ENCODE measurements at places on chromosomes 1 and 21.

GRCh38 chr1:20212685-20213331 is 26.5 kb upstream of the PLA2G2C start:
- DNase-seq: peak; percentile 61

DNA sequence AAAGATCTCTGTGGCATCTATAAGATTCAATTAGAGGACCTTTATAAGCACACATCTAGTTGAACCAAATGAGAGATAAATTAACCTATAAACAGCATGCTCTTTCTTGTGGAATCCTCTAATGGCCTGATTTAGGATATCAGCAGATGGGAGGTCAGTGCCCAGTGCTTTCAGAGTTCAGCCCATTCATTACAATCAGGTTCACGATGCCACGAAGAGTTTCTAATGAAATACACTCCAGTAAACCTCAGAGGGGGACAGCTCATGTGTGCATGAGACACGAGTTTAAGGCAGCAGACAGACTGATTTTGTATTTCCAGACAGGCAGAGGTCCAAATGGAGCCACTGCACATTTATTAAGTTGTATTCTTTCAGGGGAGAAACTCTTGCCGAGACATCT is 544.4 kb upstream of the PKN2 start:
- DNase-seq: no peak

- no peak for DNase-seq
Observed at GRCh38 chr1:145785547-145785946, 38.3 kb downstream of the RNF115 start.

DNA sequence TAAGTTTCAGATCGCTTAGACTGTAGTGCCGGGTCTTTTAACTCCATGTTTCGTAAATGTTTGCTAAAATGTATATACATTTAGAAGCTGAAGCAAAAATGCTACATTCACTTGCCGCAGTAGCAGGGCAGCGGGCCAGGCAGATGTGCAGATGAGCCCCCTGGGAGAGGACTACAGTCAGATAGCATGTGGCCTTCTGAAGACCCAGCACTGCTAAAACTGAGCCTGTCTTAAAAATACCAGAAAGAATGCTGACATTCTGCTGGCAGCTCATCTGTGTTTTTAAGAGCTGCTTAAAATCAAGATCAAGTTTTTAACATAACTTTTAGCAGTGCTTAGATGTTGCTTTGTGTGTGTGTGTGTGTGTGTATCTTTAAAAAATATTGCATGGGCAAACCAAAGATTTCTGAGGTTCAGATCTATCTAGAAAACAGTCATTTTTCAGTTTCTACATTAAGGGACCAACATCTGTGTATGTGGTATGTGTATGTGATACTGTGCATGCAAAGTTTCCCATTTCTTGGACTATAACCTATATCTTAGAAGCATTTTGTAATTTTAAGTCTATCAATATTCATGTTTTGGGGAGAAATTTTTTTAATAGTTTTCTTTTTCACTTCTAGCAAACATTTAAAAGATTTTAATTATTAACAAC is 31.7 kb downstream of the CHRM3 start:
- no peak for DNase-seq

DNA sequence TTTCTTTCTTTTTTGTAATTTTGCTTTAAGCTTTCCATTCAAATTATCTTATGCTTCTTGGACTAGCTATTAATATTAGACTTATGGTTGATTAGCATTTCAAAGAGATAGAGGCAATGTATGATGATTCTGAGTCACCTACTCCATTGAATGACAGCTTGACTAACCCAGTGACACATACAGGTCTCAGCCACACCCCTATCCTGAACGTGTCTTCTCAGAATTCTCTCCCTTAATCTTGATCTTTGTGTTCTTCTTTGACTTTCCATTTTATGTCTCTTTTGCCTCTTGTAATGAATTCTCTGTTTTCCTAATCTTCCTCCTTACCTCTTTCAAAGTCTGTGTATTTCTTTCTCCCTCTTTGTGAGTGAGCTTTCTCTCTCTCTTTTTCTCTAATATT is 241.1 kb downstream of the PDE4B start:
- DNase-seq: no peak

DNA sequence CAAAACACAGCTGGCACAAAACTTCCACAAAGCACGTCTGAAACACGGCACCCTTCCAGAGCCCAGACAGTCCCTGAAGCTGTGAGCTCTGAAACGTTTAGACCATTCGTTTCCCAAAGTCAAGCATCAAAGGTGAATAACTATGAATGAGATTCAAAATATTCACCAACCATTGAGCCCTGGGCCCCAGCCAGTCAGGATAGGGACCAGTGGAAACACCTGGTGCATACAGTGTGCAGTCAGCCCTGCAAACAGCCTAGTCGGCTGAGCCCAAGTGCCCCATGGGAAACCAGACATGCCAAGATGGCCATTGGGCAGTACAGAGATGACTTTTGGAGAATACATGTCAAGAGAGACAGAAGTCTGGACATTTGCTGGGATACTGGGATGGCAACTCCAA is 90.4 kb upstream of the EDN2 start:
- no peak for DNase-seq

- DNase-seq: no peak
Observed at GRCh38 chr1:52439976-52440375, 35.6 kb downstream of the PRPF38A start.

DNA sequence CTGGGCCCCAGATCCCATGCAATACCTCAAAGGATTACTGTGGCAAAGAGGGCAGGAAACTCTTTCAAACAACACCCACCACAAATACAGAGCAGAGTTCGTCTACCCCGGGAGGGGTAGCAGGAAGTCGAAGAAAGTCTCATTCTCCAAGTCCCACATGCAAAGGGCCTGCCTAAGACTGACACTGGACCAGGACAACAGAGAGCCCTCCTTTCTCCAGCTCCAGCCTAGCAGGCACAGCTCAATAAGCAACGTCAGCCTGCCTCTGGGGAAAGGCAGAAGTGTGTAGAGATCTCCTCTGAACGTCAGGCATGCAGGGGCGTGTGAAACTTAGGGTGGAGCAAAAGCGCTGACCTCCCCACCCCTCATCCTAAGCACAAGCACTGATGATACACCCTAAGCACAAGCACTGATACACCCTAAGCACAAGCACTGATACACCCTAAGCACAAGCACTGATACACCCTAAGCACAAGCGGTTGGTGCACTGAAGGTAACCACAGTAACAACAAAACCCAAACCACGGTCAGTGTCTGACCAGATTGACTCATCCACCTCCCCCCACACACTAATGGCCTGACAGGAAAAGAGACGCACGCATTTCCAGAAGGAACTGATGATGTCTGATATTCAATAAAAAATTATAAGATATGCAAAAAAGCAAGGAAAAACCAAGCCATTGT is 1.3 kb downstream of the KRTAP12-3 start:
- DNase-seq: no peak

DNA sequence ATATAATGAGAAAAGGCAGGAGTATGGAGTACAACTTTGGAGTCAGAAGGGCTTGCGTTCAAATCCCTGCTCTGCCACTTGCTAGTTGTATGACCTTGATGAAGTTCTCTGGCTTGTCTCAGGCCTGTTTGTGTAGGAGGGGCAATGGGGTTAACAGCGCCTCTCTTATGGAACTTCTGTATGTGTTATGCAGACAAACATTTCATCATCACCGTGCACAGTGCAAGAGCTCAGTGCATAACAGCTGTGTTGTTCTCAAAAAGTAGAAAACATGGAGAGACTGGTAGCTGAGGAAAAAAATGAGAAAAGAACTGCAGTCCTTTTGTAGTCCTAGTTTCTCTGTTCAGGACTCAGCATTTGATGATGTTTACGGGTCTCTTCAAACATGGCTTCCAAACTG is 10.4 kb upstream of the ZNF648 start:
- no peak for DNase-seq

- no peak for DNase-seq
Observed at GRCh38 chr1:7729761-7730160, 41.3 kb upstream of the VAMP3 start.

- DNase-seq: no peak
Observed at GRCh38 chr1:14292520-14292919, 306.0 kb upstream of the KAZN start.

- no peak for DNase-seq
Observed at GRCh38 chr1:210981490-210981889, 152.5 kb downstream of the KCNH1 start.

- DNase-seq: no peak
Observed at GRCh38 chr1:19066248-19066873, 109.9 kb upstream of the IFFO2 start.

DNA sequence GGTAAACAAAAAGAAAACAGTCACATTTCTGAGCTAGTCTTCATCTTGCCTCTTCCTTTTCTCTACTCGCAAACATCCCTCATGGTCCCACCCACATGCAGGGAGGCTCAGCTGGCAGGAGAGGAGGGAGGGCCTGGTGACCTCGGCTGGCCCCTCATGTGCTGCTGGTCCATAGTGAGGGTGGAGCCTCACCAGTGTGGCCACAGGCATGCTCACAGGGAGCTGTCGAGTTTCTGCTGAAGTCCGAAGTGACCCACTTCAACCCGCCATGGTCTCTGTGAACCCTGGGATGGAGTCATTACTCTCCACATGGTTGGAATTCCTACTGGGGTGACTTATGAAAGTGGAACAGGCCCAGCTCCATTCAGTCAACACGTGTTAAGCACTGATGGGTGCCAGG is 253.4 kb downstream of the RHOU start:
- DNase-seq: no peak

- no peak for DNase-seq
Observed at GRCh38 chr1:111361761-111362160, 65.8 kb downstream of the OVGP1 start.

GRCh38 chr1:63317817-63318152 is 4.6 kb upstream of the FOXD3 start:
- DNase-seq: no peak

DNA sequence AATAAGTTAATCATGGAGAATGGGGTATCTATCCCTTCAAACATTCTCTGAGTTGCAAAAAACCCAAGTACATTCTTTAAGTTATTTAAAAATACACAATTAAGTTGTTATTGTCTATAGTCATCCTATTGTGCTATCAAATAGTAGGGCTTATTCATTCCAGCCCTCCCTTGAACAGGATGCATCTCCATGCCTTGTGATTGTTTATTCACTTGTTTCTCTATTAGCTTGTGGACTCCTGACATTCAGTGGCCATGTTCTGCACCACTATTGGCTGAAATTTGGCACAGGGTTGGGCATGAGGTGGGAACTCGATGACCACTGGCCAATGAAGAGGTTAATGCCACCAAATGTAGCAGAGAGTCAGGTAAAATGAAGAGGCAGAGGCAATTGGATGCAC is 272.8 kb downstream of the TNR start:
- DNase-seq: no peak

DNA sequence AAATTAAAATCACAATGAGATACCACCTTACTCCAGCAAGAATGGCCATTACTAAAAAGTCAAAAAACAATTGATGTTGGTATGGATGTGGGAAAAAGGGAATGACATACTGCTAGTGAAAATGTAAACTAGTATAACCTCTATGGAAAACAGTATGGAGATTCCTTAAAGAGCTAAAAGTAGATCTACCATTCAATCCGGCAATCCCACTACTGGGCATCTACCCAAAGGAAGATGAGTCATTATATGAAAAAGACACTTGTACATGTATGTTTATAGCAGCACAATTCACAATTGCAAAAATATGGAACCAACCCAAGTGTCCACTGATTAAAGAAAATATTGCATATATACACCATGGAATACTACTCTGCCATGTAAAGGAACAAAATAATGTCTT is 37.2 kb downstream of the SUSD4 start:
- DNase-seq: no peak

DNA sequence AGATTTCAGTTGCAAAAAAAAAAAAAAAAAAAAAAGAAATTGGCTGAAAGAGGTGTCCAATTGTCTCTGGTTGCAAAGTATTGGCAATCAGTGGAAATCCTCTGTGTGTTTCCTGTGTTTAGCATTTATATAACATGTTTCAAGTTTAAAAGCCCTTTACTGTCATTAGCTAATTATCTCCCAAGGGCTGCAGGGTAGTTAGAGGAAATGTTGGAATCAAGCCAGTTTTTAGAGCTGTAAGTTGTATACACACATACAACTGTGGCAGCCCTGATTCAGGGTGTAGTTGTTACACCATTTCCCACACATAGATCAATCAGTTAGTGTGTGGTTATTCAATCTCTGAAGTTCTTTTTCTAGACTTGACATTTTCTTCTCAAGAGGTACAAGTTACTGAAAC is 8.9 kb upstream of the ZNF326 start:
- no peak for DNase-seq

DNA sequence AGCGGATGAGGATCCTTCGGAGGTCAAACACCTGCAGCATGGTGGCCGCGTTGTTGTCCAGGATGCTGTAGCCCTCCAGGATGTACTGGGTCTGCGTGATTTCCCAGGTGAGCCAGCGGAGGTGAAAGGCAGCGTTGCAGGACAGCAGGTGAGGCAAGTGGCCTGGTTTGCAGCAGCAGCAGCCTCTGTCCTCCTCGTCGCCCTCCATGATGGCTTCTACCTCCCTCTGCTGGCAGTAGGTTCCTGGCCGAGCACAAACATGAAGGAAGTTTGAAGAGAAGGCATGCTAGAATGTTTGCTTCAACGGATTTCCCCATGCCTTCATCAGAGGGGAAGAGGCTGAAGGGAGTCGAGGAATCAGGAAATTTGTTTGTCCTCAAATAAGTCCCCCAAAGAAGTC is 74.7 kb downstream of the NTPCR start:
- DNase-seq: peak; percentile 10

DNA sequence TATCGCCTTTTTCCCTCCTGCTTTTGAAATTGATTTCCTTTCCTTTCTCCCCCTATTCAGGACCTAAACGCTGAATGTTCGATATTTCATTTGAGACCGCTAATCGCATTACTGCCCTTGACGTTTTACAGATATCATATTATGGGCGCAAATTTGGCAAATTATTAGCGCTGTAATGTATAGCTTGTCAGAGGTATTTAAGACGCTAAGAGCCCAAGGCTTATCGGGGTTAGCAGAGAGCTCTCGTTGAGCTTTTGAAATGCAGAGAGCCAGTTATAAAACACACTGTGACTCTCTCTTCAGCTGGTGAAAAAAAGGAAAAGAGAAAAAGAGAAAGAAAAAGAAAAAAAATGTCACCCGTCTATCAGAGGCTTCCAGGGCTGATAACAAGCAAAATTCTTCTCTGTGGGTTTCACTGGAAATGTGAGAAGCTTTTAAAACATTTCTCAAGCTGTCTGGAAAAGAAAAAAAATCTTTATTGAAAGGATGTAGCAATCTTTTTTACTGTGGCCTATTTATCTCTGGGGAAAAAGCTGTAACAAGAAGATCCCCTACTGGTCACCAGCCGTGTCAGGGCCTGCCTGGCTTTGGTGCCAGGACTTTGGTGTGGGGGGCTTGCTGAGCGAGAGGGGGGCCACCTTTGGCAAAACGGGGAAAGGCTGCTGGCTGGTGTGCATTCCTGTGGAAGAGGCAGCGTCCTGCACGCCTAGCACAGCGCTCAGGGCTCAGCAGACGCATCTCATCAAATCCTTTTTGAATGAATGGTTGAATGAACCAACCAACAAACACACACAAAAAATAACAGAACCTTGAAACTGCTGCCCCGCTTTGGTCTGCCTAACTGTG is 119.8 kb downstream of the RNF220 start:
- no peak for DNase-seq

- no peak for DNase-seq
Observed at GRCh38 chr1:118360817-118361216, 175.8 kb upstream of the SPAG17 start.
